ENCODE measurements at places on chromosomes 12 and 14.

DNA sequence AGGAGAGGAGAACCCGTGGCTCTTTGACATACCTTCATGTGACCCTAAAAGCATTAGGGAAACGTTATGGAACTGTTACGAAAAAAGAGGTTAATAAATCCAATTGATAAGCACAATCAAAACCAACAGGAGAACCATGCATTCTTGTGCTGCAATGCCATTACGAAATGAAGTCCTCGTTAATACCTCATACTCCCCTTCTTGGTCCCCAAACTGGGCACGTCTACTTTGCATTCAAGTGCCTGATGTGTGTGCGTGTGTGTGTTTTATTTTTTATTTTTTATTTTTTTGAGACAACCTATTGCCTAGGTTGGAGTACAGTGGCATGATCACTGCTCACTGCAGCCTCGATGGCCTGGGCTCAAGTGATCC lies 150.0 kb downstream of the ETV6 start:
- DNase-seq = no peak

GRCh38 chr14:104633276-104634137 lies 28.9 kb upstream of the TMEM179 start:
- DNase-seq = no peak

DNA sequence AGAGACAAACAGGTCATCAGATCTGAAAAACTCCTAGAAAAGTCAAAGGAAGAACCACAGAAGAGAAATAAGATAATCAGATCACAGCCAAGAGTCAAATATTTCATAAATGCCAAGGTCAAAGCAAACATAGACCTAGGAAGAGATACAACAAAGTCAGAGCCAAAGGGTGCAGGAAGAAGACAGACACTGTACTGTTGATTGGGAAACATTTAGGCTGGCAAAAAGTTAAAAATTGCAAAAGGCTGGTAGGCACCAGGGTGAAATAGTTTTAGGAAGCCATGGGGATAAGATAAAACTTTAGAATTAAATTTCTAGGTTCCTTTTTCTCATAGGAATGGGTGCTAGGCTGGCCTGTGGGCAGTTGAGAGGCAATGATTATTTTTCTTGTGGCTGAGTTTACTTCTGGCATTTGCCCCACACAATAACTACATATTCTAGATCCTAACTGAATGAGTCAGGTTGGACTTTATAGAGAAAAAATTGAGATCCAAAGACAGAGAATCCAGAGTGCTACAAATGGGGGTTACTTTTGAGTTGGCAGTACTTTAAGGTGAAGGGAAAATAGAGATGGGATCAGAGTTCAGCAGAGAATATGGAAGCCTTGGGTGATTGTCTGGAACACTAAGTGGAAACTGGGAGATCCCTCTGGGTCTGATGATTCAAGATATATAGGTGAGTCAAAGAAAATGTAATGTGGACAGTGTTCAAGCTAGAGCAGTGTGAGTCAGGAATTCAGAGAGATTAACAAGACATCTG lies 215.5 kb downstream of the C12orf50 start:
- DNase-seq = no peak

GRCh38 chr14:22980672-22981089 lies 1.7 kb downstream of the AJUBA start:
- DNase-seq = no peak

GRCh38 chr14:37232907-37233481 lies 35.3 kb downstream of the MIPOL1 start:
- DNase-seq = no peak
